ENCODE measurements at places on chromosomes 1 and 21.

- DNase-seq: no peak
These were observed 17.3 kb upstream of the KLF17 start for GRCh38 chr1:44101328-44101727.

DNA sequence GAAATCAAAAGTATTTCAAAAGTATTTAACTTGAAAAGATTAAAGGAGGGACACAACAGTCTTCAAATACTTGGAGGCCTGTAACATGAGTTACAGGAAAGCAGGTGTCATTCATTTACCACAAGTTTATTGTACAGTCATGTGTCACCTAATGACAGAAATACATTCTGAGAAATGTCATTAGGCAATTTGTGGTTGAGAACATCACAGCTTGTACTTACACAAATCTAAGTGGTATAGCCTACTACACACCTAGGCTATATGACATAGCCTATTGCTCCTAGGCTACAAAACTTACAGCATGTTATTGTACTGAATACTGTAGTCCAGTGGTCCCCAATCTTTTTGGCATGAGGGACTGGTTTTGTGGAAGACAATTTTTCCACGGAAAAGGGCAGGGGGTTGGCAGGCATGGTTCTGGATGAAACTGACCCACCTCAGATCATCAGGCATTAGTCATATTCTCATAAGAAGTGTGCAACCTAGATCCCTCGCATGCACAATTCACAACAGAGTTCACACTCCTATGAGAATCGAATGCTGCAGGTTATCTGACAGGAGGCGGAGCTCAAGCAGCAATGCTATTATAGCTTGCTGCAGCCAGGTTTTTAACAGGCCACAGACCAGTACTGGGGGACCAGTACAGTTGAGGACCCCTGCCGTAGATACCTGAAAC is 25.0 kb upstream of the PHTF1 start:
- no peak for DNase-seq

DNA sequence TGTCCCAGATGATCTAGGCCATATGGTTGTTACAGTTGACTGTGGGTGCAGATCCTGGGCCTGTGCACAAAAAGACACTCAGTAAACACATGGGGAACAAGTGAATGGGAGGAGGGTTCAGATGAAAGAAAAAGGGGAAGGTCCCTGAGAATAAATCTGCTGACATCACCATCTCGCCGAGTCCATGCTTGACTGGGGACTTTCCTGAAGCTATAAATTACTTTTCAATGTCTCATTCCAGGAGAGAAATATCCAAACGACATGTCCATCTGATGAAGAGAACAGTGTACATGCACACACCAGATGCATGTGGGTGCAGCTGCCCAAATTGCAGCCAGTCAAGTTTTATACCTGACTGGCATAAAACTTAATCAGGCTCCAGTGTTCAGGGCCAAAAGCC is 109.0 kb downstream of the HIVEP3 start:
- no peak for DNase-seq

- no peak for DNase-seq
These were observed 9.5 kb upstream of the CR2 start for GRCh38 chr1:207444514-207445217.
